Progenitor cell of endocrine pancreas (in vitro differentiated cells): ENCODE measurements at places on chromosomes 1 and 21.

- no peak overlapping the region for H3K4me3 ChIP-seq
- no peaks in the 10 kb centered on the region for H3K4me1 ChIP-seq
- no peaks in the 10 kb centered on the region for H3K27me3 ChIP-seq
- H3K36me3 ChIP-seq = no peaks in the 10 kb centered on the region
- no peak for DNase-seq
- H3K27ac ChIP-seq = no peak overlapping the region
Measured at GRCh38 chr1:80170811-80171485, 1164.4 kb upstream of the ADGRL4 start.

GRCh38 chr21:14613486-14614224 lies 67.5 kb upstream of the SAMSN1 start:
- peaks cover 2% of the 10 kb centered on the region for H3K4me1 ChIP-seq
- no peaks in the 10 kb centered on the region for H3K36me3 ChIP-seq
- no peak overlapping the region for H3K27ac ChIP-seq
- no peaks in the 10 kb centered on the region for H3K27me3 ChIP-seq

DNA sequence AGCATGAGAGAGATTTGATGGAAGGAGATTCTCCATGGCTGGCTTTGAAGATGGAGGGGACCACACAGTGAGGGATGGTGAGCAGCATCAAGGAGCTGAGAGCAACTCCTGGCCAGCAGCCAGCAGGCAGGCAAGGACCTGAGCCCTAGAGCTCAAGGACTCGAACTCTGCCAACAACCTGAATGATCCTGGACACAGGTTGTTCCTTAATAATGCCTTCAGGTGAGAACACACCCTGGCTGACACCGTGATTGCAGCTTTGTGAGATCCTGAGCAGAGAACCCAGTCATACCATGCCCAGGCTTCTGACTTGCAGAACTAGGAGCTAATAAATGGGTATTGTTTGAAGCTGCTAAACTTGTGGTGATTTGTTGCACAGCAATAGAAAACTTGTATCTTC lies 183.1 kb downstream of the LMX1A start:
- H3K27me3 ChIP-seq = peaks cover 4% of the 10 kb centered on the region
- DNase-seq = no peak
- no peak overlapping the region for H3K27ac ChIP-seq
- H3K36me3 ChIP-seq = no peaks in the 10 kb centered on the region
- peaks cover 9% of the 10 kb centered on the region for H3K4me1 ChIP-seq

GRCh38 chr1:41380979-41381691 lies 19.9 kb downstream of the FOXO6 start:
- no peak for DNase-seq
- H3K36me3 ChIP-seq = no peaks in the 10 kb centered on the region
- peaks cover 67% of the 10 kb centered on the region for H3K27me3 ChIP-seq

- H3K27me3 ChIP-seq = peaks cover 33% of the 10 kb centered on the region
- H3K27ac ChIP-seq = no peak overlapping the region
- H3K4me3 ChIP-seq = no peak overlapping the region
- H3K4me1 ChIP-seq = peaks cover 33% of the 10 kb centered on the region
- no peaks in the 10 kb centered on the region for H3K36me3 ChIP-seq
Measured at GRCh38 chr1:8314346-8315280, 3.3 kb upstream of the SLC45A1 start.

GRCh38 chr21:29372063-29372802 lies 73.5 kb downstream of the BACH1 start:
- peaks cover 7% of the 10 kb centered on the region for H3K36me3 ChIP-seq
- no peaks in the 10 kb centered on the region for H3K4me1 ChIP-seq
- peak; percentile 23 for DNase-seq
- no peaks in the 10 kb centered on the region for H3K27me3 ChIP-seq

GRCh38 chr21:26708223-26708800 lies 135.2 kb upstream of the CYYR1 start:
- DNase-seq = no peak
- H3K27ac ChIP-seq = no peak overlapping the region
- no peaks in the 10 kb centered on the region for H3K36me3 ChIP-seq
- H3K27me3 ChIP-seq = no peaks in the 10 kb centered on the region
- peaks cover 3% of the 10 kb centered on the region for H3K4me1 ChIP-seq
- H3K4me3 ChIP-seq = no peak overlapping the region

DNA sequence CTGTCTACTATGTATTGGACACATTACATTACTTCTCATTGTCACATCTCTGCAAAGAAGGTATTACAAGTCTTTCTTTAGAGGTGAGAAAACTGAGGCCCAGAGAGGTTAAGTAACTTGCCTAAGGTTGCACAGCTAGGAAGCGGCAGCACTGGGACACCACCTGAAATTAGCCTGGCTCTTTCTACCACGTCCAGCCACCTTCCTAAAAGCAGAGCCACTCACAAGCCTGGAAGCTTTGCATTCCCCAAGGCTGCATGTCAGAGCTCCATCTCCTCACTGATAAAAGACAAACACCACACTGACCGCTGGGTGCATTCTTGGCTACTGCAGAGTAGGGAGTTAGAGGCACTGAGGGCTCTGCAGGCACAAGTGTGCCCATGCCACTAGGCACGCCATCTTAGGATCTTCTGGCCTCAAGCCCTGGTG lies 2.4 kb downstream of the CD247 start:
- peaks cover 7% of the 10 kb centered on the region for H3K4me1 ChIP-seq
- no peak overlapping the region for H3K4me3 ChIP-seq
- no peak overlapping the region for H3K27ac ChIP-seq
- no peaks in the 10 kb centered on the region for H3K36me3 ChIP-seq
- DNase-seq = no peak
- H3K27me3 ChIP-seq = peaks cover 14% of the 10 kb centered on the region

GRCh38 chr1:188888386-188888785 lies 1589.3 kb downstream of the BRINP3 start:
- H3K36me3 ChIP-seq = no peaks in the 10 kb centered on the region
- H3K27ac ChIP-seq = no peak overlapping the region
- no peak for DNase-seq
- H3K4me3 ChIP-seq = no peak overlapping the region

- DNase-seq = no peak
- H3K27ac ChIP-seq = peak overlapping the region; percentile 100
- H3K27me3 ChIP-seq = no peaks in the 10 kb centered on the region
- H3K4me3 ChIP-seq = peak overlapping the region; percentile 99
Measured at GRCh38 chr1:89995598-89996449, 914 bp downstream of the ZNF326 start.

DNA sequence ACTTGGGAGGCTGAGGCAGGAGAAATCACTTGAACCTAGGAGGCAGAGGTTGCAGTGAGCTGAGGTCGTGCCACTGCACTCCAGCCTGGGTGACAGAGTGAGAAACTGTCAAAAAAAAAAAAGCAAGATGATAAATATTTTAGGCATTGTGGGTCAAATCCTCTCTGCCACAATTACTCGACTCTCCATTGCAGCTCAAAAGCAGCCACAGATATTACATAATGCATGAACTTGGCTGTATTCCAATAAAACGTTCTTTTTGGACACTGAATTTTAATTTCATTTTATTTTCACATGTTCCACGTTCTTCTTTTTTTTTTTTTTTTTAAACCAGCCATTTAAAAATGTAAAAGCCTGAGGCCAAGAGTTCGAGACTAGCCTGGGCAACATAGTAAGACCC lies 69.4 kb downstream of the TCP10L start:
- no peaks in the 10 kb centered on the region for H3K36me3 ChIP-seq
- no peak overlapping the region for H3K27ac ChIP-seq
- H3K4me1 ChIP-seq = no peaks in the 10 kb centered on the region
- H3K4me3 ChIP-seq = no peak overlapping the region

DNA sequence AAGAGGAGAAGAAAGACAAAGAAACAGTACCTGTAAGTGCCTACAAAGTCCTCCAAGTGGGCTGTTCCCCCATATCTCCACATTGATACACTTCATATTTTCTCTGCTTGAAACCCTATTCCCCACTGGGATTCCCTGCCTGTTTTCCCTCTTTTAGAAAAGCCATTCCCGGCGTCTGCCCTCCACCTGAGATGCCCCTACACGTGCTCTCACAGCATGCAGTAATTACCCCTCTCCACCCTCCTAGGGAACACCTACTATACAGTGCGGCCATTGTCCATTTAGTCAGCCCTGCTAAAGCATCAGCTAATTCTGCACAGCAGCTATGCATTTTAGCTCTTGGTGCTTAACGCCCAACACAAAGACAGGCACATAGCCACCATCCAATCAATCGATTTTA lies 135.7 kb upstream of the TIAM1 start:
- peak overlapping the region; percentile 57 for H3K27ac ChIP-seq
- peaks cover 4% of the 10 kb centered on the region for H3K4me1 ChIP-seq
- DNase-seq = no peak
- H3K27me3 ChIP-seq = no peaks in the 10 kb centered on the region

- H3K36me3 ChIP-seq = peaks cover 3% of the 10 kb centered on the region
- H3K4me1 ChIP-seq = peaks cover 21% of the 10 kb centered on the region
- no peak for DNase-seq
- no peaks in the 10 kb centered on the region for H3K27me3 ChIP-seq
- no peak overlapping the region for H3K4me3 ChIP-seq
Measured at GRCh38 chr1:230985711-230986110, 6.8 kb downstream of the ARV1 start.

- H3K4me1 ChIP-seq = no peaks in the 10 kb centered on the region
- no peak overlapping the region for H3K27ac ChIP-seq
- H3K4me3 ChIP-seq = no peak overlapping the region
- H3K36me3 ChIP-seq = no peaks in the 10 kb centered on the region
- H3K27me3 ChIP-seq = no peaks in the 10 kb centered on the region
Measured at GRCh38 chr1:93304716-93305138, 41.0 kb upstream of the DR1 start.

DNA sequence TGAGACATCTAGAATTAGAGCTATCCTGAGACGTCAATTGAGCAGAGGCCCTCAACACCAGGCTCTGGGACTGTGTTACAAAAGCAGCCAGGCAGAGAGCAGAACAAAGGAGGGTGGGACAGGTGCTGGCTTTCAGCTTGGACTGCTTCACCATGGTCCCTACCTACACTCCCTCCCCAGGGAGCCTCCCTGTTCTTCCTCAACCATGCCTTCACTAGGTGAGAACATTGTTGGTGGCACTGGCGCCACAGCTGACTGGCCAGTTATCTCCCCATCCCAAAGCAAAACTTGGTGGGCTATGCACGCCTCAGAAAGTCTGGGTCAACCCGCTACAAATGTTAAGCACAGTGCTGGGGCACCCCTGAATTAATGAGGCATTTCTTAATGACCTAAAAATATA lies 87.8 kb downstream of the NMNAT2 start:
- no peak overlapping the region for H3K4me3 ChIP-seq
- peak overlapping the region; percentile 22 for H3K27ac ChIP-seq
- DNase-seq = no peak
- H3K27me3 ChIP-seq = peaks cover 18% of the 10 kb centered on the region
- H3K36me3 ChIP-seq = no peaks in the 10 kb centered on the region
- H3K4me1 ChIP-seq = peaks cover 14% of the 10 kb centered on the region

- no peak overlapping the region for H3K27ac ChIP-seq
- H3K4me1 ChIP-seq = no peaks in the 10 kb centered on the region
- H3K36me3 ChIP-seq = peaks cover 27% of the 10 kb centered on the region
- DNase-seq = no peak
- no peaks in the 10 kb centered on the region for H3K27me3 ChIP-seq
- no peak overlapping the region for H3K4me3 ChIP-seq
Measured at GRCh38 chr1:11131816-11132215, 32.1 kb upstream of the EXOSC10 start.

DNA sequence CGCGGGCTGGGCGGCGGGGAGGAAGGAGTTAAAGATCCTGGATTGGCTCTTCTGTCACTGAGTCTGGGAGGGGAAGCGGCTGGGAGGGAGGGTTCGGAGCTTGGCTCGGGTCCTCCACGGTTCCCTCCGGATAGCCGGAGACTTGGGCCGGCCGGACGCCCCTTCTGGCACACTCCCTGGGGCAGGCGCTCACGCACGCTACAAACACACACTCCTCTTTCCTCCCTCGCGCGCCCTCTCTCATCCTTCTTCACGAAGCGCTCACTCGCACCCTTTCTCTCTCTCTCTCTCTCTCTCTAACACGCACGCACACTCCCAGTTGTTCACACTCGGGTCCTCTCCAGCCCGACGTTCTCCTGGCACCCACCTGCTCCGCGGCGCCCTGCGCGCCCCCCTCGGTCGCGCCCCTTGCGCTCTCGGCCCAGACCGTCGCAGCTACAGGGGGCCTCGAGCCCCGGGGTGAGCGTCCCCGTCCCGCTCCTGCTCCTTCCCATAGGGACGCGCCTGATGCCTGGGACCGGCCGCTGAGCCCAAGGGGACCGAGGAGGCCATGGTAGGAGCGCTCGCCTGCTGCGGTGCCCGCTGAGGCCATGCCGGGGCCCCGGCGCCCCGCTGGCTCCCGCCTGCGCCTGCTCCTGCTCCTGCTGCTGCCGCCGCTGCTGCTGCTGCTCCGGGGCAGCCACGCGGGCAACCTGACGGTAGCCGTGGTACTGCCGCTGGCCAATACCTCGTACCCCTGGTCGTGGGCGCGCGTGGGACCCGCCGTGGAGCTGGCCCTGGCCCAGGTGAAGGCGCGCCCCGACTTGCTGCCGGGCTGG lies at the start of gene NPR1:
TSS of gene NPR1 (plus strand) at position 170 of the 818 bp plus-strand sequence. CDS start at position 591, 421 bp downstream.
- DNase-seq = no peak
- peak within 1 kb of the TSS; percentile 34 for H3K27ac ChIP-seq
- peaks cover 55% of the 10 kb centered on the region for H3K27me3 ChIP-seq
- H3K4me1 ChIP-seq = peaks cover 11% of the 10 kb centered on the region
- peak within 1 kb of the TSS; percentile 61 for H3K4me3 ChIP-seq

- H3K27me3 ChIP-seq = no peaks in the 10 kb centered on the region
- peaks cover 49% of the 10 kb centered on the region for H3K36me3 ChIP-seq
- peaks cover 5% of the 10 kb centered on the region for H3K4me1 ChIP-seq
- DNase-seq = no peak
- H3K27ac ChIP-seq = no peak overlapping the region
Measured at GRCh38 chr1:55129194-55129728, 85.9 kb downstream of the USP24 start.

GRCh38 chr1:40389871-40390560 lies 16.5 kb downstream of the SMAP2 start:
- DNase-seq = no peak
- H3K4me3 ChIP-seq = no peak overlapping the region
- peaks cover 56% of the 10 kb centered on the region for H3K4me1 ChIP-seq
- no peaks in the 10 kb centered on the region for H3K27me3 ChIP-seq
- peaks cover 19% of the 10 kb centered on the region for H3K36me3 ChIP-seq

DNA sequence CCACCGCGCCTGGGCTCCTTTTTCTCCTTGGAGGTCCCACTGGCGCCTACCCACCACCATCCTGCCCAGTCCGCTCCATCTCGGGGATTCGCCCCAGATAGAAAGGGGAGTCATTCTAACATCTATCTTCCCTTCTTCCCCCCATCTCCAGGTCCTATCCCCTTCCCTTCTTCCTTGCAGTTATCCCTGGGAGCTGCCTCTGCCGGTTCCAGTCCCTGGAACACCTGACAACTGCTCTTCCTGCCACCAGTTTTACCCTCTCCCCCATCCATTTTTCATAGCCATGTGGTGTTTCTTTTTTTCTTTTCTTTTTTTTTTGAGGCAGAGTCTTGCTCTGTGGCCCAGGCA lies 12.0 kb upstream of the COL16A1 start:
- DNase-seq = no peak
- no peak overlapping the region for H3K27ac ChIP-seq
- peaks cover 19% of the 10 kb centered on the region for H3K4me1 ChIP-seq
- H3K27me3 ChIP-seq = peaks cover 49% of the 10 kb centered on the region

GRCh38 chr1:86084998-86085397 lies 71.6 kb downstream of the COL24A1 start:
- no peaks in the 10 kb centered on the region for H3K4me1 ChIP-seq
- H3K27me3 ChIP-seq = peaks cover 3% of the 10 kb centered on the region
- no peaks in the 10 kb centered on the region for H3K36me3 ChIP-seq
